Left renal pelvis (tissue), 4 donors: ENCODE measurements at places on chromosomes 6 and 20. TPM values are rescaled to one million over a fixed set of nuclear protein-coding genes. Genes with fewer than 3 reads are reported as not detected.

DNA sequence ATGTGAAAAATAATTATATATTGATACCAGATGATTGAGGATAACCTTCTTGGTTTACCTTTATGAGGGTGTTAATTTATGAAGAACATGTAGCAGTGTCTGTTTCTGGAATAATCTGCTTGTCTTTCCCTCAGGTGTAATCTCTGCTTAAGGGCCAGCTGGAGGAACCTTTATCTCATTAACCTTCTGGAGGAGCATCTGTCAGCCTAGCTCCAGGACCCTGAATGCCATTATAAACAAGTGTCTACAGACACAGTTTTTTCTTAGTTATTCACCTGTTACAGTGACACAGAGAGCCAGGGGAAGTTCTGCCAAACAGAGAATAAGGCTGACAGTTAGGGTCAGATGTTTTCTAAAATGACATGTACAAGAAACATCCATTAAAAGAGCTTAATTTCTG, at the start of gene IMPG1:
Gene IMPG1, minus strand, starts transcription at position 101 of the 400 bp plus-strand sequence. CDS start 174 bp downstream, outside the sequence.
- DNase-seq, result no peak

HLA-DMB gene
- 62.0 TPM for polyA plus RNA-seq

DNA sequence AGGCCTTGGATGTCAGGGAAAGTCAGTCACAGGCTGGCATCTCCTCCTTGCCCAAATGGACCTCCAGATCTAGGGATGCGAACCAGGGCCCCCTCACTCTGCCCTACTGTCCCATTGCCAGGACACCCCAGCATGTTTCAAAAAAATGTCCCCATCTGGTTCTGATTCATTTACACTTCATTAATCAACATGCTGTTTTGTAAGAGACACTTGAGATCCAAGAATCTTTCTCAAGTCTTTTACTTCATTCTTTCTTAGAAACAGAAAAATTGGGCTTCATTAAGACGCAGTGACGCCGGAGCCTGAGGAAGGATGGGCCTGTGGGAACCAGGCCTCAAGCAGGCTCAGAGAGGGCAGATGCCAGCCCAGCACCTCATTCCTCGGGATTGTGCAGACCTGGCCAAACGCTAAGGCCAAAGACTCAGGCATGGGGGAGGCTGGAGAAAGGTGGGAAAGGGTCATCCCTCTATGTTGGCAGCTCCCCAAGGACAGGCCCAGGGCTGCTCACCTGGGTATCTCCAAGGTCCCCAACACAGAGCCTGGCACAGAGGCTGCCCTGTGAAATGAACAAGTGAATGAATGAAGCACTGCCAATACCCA, 3.8 kb downstream of the RSPO4 start:
- DNase-seq, result no peak

PHACTR3 gene
- polyA plus RNA-seq, result 11.7 TPM

GRCh38 chr6:110814102-110815014, 911 bp downstream of the CDK19 start:
- no peak for DNase-seq

DNA sequence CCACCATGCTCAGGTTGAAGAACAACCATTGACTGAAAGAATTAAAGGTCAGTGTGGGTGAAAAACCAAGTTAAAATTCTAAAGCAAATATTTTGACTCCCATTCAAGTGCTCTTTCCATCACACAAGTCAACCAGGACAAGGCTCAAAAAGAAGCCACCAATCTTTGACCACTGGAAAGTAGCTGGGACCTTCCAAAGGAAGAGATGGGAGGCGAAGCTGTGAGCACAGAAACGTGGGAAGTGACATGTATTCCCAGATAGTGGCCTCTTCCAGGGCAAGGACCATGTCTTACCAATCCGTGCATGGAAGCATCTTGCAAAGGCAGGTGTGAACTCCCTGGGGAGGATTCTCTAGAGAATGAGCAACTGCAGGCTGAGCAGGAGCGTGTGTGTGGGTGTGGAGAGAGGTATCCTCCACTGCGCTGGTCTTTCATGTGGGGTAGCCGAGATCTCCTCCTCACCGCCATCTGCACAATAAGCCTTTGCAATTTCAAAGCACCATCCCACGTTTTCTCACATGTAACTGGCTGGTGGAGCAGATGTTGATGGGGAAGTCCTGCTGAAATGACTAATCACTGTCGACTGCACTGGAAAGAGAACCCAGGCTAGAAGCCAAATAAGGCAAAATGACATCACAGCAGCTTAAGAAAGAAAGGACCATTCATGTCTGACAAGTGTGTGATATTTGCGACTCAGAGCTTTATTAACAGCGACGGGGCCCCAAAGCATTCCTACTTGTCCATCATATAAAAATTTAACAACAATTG, 189.4 kb upstream of the RREB1 start:
- DNase-seq, result no peak

PRSS35 gene
- polyA plus RNA-seq, result 51.1 TPM

FAM210B gene
- 42.9 TPM for polyA plus RNA-seq

DNA sequence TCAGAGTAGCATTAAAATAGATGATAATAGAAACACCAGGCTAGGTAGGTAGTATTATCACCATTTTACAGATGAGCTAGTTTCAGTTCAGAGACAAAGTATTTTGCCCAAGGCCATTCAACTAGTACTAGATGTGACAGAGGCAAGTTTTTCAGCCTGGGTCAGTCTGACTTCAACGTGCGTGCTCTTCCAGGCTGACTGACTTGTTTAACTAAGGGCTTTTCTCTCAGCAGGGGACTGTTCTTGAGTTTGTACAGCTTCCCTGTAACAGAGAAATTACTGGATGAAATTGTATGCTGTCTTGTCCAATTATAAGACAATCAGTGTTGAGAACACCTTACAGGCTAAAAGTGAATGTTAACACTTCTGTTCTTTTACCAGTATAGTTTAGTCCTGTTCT, 333.5 kb upstream of the MAN1A1 start:
- DNase-seq, result no peak

- no peak for DNase-seq
These were observed 11.2 kb downstream of the ZNF337 start for GRCh38 chr20:25685276-25686080.

DNA sequence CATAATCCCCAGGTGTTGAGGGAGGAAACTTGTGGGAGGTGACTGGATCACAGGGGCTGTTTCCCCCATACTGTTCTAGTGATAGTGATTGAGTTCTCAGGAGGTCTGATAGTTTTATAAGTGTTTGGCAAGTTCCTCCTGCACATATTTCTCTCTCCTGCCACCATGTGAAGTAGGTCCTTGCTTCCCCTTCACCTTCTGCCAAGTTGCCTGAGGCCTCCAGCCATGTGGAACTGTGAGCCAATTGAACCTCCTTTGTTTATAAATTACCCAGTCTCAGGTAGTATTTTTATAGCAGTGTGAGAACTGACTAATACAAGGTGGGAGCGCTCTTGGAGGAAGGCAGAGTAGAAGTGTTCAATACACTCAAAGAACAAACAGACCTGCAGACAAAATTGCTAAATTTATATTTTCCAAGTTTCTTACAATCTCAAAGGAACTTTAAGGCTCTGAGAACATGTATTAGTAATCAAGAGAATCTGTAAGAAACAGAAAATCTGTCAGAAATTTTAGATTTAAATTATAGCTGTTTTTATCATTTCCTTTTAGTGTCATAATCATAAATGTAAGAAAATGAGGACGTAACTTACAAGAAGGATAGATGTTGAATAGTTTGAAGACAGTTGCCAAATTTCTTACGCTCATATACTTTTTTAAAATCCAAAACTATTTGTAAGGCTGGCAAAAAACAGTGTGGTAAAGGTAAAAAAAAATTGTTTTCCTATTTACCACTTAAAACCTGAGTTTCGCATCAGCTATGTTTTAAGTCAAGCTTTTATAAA, 77.7 kb downstream of the ASCC3 start:
- DNase-seq, result no peak

DNA sequence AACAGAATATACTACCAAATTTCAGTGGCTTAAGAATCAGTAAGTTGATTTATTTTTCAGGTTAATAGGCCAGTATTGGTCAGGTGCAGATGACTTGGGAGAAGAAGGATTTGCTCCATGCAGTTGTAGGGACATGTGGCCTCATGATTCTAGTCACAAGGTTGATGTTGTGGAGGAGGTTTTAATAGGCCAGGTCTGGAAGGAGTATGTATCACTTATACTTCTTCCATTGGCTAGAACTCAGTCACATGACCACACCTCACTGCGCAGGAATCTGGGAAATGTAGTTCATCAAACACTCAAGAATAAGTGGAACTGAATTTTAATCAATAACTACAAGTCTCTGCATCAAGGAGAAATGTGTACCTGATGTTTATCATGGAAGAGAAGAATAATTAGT, 281.5 kb upstream of the QKI start:
- DNase-seq, result no peak

GRCh38 chr6:89084954-89085353, 4.4 kb downstream of the PNRC1 start:
- DNase-seq, result no peak

GRCh38 chr6:170045981-170046667, 244.8 kb downstream of the DLL1 start:
- DNase-seq, result no peak

DNA sequence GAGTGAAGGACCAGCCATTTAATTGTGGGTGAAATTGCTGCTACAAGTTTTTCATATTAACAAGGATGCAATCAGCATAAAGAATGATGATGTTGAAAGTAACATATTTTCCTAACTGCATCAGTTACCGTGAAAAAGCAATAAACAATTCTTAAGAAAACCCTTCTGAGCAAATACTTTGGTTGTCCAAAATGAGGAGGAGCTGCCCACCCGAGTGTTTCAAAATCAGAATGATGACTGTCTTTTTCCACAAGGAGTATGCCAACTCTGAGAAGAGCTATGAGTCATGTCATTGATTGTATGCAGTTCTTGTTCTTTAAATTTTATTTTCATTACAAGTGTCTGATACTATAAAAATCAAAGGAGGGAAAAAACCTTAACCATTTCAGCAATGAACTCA, 470.5 kb downstream of the COL12A1 start:
- no peak for DNase-seq

- no peak for DNase-seq
These were observed 242.1 kb downstream of the DLL1 start for GRCh38 chr6:170048615-170049256.

- DNase-seq, result no peak
These were observed 150.7 kb upstream of the GMDS start for GRCh38 chr6:2396042-2396657.

LIN28B gene
- 0.11 TPM for polyA plus RNA-seq

LRFN2 gene
- 1.0 TPM for polyA plus RNA-seq

DNA sequence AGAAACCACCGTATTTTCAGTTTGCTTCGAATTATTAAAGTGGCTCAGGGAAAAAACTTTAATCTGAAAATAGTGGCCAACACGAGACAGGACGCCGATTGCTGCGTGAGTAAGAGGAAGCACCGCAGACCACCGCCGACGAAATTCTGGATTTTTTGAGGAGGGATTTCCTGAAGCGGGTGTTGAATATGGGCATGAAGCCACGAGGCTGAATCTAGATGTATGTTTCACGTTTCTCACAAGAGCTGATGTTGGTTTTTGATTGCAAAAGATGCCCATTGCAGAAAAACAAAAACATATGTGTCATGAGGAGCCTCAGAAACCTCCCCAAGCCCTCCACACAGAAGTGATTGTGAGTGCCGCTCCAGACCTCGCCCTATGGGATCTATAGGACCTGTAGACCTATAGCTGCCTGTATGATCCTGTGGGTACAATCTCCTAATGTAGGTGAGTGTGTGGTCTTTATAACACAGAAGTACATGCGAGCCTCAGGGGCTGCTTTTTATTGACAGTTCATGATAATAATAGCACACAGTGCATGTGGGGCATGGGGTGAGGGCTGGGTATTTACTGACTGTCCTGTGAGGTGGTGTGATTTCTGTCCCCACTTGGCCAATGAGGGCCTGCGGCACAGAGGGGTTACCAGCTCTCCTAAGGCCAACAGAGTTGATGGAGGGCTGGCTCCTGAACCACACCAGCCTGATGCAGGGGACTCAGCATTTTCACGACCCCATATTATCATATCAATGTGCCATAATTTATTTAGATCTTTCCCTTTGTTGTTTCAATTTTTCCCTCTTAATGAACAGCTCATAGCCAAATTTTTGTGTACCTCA, 243.9 kb downstream of the DLL1 start:
- DNase-seq, result no peak

DNA sequence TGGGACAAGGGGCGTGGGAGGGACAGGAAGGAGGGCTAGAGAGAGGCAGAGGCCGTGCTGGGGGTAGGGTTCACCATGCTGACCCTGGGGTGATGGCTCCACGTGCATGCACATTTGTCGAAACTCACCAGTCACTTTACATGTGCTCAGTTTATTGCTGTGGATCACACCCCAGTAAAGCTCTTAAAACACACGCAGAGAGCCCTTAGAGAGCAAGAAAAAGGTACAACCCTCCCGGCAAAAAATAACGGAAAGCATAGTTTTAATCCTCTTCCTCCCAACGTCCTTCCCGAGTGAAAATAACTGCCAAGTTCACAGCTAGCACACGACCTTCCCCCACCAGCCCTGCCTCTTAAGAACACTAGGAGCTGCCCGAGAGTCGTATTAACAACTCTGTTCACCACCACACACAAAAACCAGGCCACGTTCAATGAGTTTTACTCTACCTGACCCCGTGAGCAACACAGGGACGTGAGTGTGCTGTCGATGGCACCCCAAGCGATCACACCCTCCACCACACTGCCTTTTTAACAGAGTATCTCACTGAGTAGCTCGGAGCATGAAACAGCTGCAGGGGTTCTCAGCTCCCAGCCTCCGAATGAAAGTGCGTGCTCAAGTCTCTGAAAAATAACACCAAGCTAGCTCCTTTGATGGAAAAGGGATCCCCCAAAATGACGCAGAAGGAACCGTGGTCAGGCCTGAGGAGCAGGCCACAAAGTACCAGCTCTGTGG, 39.7 kb downstream of the TAF4 start:
- DNase-seq, result no peak

DNA sequence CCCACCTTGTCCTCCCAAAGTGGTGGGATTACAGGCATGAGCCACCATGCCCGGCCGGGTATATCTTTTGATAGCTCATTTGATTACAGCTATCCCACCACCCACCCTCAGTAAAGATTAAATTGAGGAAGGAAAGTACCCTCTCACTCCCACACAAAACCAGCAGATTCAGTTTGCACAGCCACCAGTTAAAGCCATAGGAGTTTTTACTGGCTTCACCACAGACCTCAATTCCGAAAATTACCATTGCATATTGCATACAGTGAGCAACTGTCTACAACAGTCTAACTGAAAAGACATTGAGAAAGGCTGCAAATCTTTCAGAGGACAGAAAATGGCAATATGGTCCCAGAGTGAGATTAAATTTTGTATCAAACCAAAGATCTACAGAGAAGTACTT, 34.9 kb downstream of the ESF1 start:
- DNase-seq, result no peak

HCK gene
- 2.3 TPM for polyA plus RNA-seq

CST8 gene
- not detected for polyA plus RNA-seq
